Stimulated activated CD4-positive, alpha-beta T cell treated with anti-CD3 and anti-CD28 coated beads, Interleukin-1b, Interleukin-23, amount 100 ng/mL, for 24 hours (primary cell): ENCODE measurements at places on chromosomes 6 and 20.

DNA sequence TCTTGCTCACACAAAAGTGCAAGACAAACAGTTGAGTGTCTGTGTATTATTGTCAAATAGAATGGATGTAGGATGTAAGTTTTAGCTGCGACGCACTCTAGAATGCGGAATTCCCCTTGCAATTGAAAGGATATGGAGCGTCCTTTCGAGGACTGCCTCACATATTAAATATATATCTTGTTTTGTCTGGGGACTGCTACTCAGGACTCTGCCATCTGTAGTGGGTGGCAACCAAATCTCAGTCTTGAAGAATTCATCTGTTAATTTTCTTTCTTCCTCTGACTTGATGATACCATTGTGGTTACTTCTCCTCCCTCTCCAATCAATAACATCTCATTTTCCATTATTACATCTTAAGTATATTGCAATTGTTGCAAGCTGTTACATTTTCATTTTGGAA lies 121.6 kb downstream of the SOX4 start:
- DNase-seq = no peak

DNA sequence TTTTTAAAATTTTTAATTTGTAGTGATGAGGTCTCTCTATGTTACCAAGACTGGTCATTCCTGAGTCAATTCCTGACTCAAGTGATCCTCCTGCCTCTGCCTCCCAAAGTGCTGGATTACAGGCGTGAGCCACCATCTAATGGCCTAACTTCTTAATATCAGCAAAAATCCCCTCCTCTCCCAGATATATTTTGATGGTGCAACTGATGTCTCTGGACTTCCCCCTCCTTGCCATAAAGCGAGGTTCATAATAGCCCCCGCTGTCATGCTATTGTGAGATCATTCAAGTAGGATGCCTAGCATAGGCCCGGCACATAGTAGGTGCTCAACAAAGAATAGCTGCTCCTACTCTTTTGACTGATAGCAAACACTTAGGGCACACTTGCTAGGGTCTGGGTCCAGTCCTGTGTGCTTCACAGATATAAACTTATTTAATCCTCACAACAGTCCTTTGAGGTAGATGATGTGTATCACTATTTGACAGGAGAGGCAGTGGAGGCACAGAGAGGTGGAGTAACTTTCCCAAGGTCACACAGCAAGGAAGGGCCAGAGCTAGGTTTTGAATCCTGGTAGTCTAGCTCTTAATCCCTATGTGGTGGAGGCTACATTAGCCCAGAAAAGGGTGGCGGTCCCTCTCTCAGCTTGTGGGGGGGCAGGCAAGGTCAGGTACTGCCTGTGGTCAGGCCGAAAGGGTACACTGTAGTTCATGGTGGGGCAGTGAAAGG lies 14.6 kb downstream of the SRC start:
- DNase-seq = no peak

- no peak for DNase-seq
These were observed 27.7 kb downstream of the ALDH5A1 start for GRCh38 chr6:24522228-24523176.

DNA sequence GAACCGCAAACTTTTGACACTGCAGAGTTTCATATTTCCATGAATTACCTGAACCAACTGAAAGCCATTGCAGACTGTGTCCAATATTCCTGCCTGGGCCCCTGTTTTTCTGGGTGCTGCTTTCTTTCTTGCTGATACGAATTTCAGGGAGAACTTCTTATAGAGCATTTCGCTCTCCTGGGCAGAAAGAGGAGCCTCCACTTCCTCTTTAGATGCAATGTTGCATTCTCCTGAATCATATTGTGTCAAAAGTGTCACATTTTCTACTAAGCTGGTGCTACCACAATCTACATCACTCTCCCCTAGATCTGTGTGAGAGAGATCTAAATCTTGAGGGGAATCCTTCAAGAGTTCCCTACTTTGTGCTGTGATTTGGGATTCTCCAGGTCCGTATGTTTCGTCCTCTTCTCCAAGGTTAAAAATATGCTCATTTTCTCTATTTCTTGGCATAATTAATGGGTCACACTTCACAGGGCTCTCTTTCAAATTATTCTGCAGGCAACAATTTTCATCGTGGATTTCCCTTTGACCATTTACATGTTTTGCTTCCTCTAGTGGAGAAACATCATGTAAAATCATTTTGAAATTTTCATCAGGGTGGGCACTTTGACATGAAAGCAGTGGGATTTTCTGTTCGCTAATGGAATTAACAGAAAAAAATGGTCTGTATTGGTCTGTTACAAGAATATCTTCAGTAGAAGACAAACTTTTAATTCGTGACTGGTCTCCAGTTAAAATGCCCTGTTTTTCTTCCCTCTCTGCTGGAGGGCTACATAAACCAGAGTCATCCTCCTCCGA lies 102.3 kb downstream of the DST start:
- no peak for DNase-seq

GRCh38 chr6:149831308-149831820 lies 32.8 kb downstream of the LRP11 start:
- no peak for DNase-seq

DNA sequence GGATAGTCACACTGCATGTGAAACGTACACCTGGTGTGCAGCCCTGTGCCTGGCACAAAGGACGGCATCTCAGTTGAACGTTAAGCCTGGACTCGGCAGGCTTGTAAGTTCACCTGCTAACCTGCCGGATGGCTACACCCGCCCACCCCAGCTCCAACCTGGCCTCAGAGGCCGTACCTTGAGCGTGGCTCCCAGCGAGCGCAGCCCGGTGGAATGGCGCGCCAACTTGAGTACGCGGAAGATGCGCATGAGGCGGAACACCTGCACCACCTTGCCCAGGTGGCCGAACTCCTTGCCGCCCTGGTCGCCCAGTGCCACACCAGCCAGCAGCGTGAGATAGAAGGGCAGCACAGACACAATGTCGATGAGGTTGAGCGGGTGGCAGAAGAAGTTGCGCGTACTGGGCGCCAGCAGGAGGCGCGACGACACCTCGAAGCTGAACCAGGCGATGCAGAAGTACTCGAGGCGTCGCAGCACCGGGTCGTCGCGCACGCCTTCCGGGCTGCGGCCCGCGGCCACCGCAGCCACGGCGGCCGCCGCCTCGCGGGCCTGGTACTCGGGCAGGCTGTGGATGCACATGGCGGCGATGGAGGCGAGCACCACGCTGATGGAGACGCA lies 3.3 kb downstream of the KCNS1 start:
- no peak for DNase-seq

DNA sequence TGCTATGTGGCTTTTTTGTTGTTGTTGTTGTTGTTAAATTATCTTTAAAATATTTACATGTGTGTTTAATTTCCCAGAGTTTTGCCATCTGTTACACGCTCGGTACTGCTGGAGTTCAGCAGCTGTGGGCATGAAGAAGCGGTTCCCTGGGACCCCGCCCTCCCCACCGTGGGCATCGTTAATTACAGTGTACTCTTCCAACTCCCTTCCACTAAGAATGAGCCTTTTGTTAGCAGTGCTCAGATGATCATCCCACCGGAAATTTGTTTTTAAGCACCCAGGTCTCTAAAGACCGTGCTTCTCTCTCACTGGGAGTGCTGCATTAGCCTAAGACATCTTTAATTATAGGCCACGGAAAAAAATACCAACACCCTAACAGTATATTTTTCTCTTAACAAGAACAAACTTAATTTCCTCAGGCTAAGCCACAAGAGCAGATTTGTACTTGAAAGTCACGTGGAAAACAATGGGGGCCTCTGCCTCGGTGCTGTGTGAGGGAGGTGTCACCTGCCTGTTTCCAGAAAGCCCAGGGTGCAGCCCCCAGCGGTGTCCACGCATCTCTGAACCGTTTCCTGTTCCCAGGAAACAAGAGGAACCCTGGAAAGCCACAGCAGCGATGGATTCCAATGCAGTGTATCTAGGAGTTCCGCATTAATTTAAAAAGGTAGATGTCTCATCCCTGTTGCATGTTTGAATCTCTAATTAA lies 113.3 kb upstream of the FRMD1 start:
- no peak for DNase-seq

- no peak for DNase-seq
These were observed 88.0 kb upstream of the JAG1 start for GRCh38 chr20:10761786-10762185.

GRCh38 chr6:31530659-31531058 lies 1.9 kb downstream of the MCCD1 start:
- no peak for DNase-seq
